CD4-positive, alpha-beta T cell treated with Interleukin-12 subunit alpha and Interleukin-12 subunit beta, for 1 hour (primary cell): ENCODE measurements at places on chromosomes 1 and 21.

DNA sequence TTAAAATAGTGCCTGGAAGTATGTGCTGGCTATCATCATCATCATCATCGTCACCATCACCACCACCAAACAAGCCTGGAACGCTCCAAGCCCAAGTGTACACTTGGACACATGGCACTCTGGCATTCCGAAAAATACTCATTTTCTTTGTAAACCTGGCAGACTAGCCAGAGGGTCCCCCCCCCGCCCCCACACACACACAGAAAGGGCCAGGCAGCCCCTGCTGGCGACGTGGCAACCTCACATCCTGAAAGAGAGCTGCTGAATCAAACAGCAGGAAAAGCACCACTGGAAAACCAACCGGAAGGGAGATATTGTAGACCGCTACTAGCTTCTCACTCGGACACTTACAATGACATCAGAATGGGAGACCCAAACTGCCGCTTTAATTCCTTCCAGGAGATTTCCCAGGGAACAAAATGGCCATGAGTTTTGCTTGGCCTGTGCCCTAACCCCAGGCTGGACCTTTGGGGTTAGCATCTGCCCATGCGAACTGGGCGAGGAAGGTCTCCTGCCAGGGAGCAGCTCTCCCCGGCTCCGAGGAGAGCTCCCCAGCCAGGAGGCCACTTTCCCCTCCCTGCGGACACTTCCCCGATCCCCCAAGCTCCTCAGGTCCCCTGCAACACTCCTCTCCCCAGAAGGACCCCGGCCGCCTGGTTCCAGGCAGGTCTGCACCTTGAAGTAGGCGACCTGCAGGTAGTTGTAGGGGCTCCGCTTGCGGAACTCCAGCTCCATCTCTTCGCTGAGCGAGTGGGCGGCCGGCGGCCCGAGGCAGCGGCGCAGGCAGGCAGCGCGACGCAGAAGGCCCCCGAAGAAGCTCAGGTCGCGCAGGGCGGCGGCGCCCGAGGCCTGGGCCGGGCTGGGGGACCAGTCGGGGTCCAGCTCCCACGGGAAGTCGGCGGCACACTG lies 742 bp downstream of the P3H1 start:
- peak; percentile 40 for DNase-seq

DNA sequence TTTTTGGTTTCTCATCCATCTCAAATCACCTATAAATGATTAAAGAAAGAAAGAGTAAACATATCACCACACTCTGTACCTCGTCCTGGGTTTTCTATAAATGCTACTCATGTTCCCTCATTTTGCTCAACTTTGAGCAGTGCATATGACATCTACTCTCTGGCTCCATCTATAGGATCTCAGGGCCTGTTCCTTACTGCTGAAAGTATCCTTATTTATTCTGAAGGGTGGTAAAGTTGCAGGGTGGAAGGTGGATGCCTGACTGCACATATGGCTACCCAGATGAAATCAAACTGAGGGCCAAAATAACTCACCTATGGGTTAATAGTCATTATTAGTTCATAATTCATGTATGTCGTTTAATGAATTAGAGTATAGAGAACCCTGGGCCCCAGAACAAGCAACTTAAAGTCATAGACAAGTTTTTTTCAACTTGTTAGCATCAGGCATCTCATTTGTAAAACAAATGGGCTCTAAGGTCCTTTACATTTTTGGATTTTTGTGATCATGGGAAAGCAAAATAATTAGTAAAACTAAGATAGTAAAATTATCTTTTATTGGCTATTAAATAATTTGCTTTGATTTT lies 46.5 kb downstream of the NCF2 start:
- peak; percentile 55 for DNase-seq

DNA sequence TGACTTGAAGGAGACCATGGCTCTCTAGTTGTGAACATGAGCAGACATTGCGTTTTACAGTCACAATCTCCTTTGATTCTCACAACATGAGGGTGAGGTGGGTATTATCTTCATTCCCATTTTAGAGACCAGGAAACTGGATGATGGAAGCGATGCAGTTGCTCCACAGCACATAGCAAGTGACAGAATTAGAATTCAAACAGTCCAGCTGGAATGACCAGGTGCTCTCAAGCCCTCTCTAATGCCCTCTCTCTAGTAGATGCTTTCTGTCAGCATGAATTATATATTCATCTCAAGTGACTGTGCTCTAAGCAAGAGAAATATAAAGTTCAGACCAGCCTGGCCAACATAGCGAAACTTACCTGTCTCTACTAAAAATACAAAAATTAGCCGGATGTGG lies 9.8 kb upstream of the KIF1B start:
- DNase-seq, result no peak

DNA sequence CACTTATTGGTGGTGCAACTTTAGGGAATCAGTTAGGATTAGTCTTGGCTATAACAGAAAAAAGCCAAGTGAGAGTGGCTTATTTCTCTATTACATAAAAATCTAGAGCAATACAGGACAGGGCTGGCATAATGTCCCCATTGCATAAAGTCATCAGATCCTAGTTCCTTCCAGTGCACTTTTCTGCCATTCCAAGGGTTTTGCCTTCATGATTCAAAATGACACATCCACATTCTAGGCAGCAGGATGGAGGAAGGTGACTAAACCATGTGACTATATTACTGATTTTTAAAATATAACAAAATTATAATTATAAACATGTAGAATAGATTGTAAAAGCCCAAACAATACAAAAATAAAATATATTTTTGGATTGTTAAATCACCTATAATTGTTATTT lies 18.8 kb downstream of the JUN start:
- no peak for DNase-seq

DNA sequence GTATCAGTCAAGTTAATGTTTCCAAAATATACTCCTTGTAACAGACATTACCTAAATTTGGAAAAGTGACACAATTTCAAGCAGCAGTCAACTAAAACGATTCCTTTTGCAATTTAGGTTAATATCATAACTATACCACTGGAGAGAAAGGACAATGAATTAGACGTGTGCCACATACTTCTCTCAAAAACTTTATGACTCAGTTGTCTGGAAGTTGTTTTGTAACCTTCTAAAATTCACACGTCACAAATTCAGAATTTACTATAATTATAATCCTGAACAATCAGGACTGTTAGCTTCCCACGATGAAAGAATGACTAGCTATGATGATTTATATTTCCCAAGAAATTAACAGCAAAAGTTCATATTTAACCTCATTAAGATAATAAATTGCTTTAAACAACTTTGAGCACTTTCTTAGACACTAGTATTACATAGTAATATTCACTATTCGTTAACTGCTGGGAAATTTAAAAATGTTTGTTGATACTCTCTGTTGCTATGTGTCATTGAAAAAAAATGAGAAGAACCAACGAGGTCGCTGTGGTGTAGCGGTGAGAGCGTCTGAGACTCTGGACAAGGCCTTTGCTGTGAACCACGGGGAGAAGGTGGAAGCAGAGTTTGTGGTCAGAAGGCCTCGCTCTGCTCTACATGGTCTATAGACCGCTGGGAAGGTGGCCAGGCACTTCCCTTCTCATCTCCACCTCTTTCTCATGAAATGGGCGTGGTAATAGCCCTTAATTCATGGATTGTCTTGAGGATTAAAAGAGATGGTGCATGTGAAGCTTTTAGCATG lies 27.9 kb upstream of the BATF3 start:
- peak; percentile 14 for DNase-seq

DNA sequence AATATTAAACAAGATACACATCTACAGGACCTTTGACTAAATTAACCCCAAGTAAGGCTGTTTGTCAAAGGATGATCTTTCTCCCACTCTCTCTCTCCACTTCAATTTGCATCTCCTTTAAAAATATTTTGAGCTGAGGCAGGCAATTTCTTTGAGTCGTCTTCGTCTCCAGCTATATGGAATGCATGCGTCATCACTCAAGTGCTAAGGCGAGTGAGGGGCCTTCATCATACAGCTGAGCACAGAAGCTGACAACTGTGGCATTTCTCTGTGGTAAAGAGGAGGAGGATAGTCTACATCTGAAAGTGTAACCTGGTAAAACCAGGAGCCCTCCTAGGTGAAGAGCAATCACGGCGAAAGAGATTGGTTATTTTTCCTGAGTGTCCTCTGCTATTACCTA lies 7.6 kb downstream of the EPHX4 start:
- no peak for DNase-seq

GRCh38 chr1:43450251-43450941 lies 3.3 kb downstream of the HYI start:
- no peak for DNase-seq
